ENCODE measurements at places on chromosomes 12 and 14.

- no peak for DNase-seq
Observed at GRCh38 chr14:81385419-81385818, 14.7 kb downstream of the STON2 start.

- DNase-seq = no peak
Observed at GRCh38 chr14:88129306-88130056, 124.5 kb downstream of the GPR65 start.

DNA sequence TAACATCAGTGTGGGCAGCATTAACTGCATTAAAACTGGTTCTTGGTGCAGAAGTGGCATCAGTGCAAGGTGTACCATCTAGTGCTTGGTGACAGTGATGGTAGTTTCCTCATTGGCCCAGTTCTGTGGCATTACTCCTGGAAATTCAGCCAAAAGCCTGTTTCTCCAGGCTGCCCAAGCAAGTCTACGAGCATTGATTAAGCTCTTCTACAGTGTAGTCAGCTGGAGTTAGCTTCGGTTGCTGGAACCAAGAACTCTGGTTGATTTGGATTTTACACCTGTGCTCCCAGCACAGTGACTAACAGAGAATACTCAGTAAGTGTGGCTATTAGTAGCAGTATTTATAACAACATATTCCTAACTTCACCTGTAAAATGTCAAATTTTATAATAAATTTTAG lies 84.9 kb upstream of the ZDHHC17 start:
- DNase-seq = no peak

DNA sequence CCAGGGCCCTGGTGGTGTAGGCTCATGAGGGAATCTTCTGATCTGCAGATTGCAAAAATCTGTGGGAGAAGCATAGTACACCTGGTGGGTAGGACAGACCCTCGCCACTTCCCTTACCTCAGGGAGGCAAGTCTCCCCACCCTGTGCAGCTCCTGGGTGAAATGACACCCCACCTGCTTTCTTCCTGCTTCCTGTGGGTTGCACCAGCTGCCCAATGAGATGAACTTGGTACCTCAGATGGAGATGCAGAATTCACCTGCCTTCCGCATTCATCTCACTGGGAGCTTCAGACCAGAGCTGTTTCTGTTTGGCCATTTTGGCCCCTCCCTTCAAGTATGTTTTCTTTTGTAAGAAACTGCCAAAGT lies 4.7 kb downstream of the CLEC2D start:
- DNase-seq = no peak

GRCh38 chr12:69994724-69995173 lies 169.7 kb downstream of the MYRFL start:
- no peak for DNase-seq

DNA sequence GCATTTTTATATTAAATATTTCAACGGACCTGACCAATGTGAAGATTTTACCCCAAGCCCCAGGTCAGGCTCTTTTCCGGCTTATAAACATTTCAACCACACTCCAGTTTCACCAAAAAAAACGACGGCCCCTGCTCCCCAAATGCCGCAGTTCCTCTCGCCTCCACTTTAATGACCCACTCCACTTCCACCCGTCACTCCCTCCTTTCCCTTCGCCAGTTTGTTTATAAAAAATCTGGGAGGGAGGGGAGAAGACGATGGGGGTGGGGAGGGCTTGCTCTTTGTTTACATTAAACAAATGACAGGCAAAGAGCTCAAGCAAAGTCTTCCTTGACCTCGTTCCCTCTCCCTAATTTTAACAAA lies 5.4 kb downstream of the SIX6 start:
- no peak for DNase-seq

- no peak for DNase-seq
Observed at GRCh38 chr14:76024211-76024907, 38.8 kb downstream of the IFT43 start.
